ENCODE measurements at places on chromosomes 4 and X.

DNA sequence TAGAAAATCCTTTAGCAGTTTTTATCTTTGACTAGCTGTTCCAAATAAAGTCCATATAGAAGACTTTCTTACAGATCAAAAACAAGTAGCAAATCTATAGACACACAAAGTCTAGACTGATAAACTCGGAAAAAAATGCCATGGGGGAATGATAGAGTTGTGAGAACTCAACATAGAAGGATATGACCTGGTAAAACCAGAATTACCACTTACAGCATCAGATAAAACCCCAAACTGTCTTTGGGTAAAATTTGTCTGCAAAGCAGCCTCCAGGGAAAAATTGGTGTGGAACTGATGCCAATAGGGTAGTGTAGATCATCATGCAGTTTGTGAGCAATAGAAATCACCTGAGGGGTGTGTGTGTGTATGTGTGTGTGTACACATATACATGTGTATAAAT, 579.1 kb downstream of the SPOCK3 start:
- DNase-seq, result no peak

DNA sequence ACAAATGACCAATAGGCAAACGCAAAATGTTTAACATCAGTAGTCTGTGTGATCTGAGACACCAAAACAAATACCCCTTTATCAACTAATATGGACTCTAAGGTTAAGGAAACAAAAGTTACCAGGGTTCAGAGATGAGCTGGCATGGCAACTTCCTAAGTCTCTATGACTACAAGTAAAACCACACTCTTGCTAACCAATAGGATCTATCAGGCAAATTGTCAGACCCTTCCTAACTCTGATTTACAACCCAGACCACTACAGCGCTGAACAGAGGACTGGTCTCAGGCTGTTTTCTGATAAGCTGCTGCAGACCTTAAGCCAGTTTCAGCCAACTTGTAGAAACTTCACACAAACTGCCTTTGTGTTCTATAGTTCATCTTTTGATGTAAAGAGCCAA, 608.0 kb downstream of the TLL1 start:
- no peak for DNase-seq

DNA sequence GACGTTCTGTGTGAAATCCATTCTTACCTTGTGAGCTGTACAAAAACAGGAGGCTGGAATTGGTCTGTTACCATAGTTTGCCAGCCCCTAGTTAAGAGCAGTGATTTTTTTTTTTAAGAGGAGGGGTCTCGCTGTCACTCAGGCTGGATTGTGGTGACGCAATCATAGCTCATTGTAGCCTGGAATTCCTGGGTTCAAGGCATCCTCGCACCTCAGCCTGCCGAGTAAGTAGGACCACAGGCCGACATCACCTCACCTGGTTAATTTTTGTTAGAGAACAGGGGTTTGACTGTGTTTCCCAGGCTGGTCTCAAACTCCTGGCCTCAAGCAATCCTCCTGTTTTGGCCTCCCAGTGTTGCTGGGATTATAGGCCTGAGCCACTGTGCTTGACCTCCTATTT, 7.5 kb downstream of the USP9X start:
- no peak for DNase-seq

DNA sequence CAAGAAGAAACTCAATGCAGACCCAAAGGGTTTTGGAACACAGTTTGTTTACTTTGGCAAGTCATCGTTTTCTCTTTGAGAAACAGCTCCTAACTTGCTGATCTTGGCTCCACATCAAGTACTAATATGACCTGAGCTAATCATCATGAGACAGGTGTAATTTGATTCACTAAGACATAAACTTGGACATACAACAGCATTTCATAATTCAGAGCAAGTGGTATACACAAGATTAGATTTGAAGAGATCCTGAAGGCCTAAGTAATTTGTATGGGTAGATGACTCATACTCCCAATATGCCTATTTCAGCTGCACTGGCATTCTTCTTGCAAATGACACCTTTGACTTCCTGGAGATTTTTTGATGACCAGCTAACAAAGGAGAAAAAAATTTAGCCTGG, 1521.7 kb downstream of the RPA4 start:
- no peak for DNase-seq

- DNase-seq, result no peak
Measured at GRCh38 chrX:107102980-107103379, 15.6 kb downstream of the RBM41 start.

GRCh38 chr4:98193459-98194105, 50.3 kb upstream of the STPG2 start:
- no peak for DNase-seq

GRCh38 chrX:43865791-43866190, 16.5 kb downstream of the MAOB start:
- no peak for DNase-seq

DNA sequence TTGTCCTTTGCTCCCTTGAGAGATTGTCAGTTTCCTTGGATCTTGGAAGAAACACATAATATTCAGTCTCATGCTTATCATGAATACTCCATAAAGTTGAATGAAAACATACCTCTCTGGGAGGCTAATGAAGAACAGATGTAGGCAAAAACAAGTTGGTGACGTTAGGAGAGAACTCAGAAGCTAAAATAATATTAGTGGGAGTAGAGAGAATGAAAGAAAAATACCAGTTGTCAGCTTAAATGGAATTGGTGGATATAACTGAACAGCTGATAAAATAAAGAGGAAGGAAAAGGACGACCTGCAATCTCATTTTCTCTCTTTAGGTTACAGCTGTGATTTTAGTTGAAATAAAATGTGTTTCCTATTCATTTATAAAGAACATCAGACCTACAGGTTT, 124.8 kb downstream of the SNCA start:
- DNase-seq, result no peak

DNA sequence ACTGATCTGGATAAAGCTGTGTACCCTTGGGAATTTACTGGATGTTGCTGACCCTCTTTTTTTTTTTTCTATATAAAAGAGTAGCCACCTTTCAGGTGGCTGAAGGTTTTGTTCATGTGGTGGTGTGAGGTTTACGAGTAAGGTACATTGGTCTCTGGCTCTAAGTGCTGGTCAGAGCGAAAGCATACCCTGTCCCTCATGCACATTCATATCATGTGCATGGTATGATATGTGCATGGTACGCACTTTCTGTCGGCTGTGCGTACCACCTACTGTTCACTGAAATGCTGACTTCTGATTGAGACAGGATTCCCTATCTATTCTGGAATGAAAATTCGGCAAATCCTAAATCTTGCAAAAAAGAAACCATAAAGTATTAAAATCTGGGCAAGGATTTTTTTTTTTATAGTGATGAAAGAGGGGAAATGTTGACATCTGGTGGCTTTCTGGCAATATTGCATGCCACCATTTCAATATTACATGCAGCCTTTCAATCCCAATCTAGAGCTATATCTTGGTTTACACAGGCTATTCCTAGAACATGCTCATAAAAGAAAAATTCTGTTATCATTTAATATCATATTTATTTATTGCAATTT, 32.8 kb downstream of the FAM149A start:
- DNase-seq, result no peak

- DNase-seq, result no peak
Measured at GRCh38 chr4:11543706-11544105, 115.0 kb upstream of the HS3ST1 start.

- DNase-seq, result no peak
Measured at GRCh38 chr4:93827272-93827947, 1.1 kb upstream of the ATOH1 start.

DNA sequence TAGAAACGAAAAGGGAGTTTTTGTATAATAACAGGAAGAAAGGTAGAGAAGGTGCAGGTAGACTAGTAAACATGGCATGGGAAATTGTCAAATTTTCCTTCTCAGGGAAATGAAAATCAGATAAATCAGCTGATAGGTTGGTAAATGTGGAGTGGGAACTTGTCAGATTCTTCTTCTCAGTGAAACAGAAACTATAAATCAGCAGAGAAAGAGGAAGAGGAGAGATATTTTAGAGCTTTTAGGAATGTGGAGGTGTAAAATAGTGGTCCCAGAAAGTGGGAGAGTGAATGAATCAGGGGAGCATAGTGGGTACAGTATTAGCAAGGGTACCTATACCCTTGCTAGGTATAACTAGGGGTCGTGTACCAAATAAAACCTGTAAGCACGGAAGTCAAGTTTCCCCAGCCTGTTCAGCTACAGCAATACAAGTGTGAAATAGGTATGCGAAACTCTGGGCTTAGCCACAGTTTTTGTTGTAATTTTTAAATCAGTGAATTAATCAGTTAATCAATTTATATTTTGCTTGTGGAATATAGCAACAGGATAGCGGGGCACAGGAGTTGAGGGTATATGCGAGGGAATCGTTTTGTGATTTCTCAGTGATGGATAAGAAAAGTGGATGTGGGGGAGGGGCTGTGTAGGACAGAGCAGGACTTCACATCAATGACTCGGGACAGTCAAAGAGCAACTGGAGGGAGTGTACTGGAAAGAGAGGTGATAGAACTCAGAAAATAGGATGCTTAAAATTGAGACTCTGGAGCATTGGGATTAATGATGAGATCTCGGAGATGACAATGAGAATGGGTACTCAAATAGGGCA, 561.5 kb downstream of the INPP4B start:
- DNase-seq, result no peak

DNA sequence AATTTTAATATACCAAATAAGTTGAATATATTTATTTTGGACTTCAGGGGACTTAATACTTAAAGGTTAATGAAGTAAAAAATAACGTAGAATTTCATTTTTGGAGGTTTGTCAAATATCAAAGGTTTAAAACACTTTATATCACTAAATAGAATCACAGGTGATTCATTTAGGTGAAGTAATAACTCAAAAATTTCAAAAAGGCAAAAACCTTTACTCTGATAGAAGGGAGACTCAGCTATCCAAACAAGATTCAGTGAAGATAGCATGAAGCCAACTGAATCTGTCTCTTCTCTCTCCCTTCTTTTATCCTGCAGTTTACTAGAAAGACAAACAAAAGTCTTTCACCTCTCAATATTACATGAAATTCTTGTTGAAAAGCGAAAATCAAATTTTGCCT, 110.2 kb upstream of the CYSLTR1 start:
- DNase-seq, result no peak

DNA sequence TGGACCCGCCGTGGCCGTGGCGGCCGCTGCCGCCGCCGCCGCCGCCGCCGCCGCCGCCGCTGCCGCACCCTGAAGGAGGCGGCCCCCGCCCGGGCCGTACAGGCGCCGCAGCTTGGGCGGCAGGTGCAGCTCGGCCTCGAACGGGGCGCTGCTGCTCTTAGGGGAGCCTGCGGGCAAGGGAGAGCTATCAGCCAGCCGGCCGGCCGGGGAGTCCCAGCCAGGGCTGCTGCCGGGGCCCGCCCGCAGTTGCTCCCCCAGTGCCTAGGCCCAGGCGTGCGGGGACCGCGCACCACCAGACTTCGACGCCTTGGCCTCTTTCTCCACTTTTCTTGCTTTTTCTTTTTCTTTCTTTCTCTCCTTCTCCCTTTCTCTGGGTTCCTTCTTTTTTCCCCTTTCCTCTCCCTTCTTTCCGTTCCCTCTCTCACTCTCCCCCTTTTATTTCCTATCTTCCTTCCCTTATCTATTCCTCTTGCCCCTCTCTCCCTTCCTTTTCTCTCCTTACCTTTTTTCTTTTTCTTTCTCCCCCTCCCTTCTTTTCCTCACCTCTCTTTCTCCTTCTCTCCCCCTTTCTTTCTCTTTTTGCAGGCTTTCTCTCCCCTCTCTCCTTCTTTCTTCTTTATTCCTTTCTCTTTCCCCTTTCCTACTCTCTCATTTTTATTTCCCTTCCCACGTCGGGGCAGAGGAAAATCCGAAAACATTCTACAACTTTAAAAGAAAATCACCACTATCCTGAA, 2.0 kb downstream of the ARX start:
- peak; percentile 10 for DNase-seq

DNA sequence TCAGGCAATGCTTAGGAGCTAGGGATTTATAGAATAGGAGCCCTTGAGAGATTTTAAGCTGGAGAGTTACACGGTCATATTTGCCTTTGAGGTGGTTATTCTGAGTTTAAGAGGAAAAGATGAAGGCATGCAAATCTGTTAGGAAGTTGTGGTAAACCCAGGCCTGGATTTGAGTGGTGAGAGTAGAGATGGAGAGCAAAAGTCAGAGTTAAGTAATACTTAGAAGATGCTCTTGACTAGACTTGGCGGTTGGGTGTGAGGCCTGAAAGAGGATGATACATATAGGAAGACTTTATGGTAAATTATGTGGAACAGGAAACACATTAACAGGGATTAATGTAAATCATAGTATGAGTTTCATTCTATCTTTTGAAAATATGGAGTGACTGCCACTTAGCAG, 136.0 kb upstream of the ARX start:
- no peak for DNase-seq

- DNase-seq, result peak; percentile 4
Measured at GRCh38 chr4:6087669-6088341, 69.6 kb upstream of the C4orf50 start.

DNA sequence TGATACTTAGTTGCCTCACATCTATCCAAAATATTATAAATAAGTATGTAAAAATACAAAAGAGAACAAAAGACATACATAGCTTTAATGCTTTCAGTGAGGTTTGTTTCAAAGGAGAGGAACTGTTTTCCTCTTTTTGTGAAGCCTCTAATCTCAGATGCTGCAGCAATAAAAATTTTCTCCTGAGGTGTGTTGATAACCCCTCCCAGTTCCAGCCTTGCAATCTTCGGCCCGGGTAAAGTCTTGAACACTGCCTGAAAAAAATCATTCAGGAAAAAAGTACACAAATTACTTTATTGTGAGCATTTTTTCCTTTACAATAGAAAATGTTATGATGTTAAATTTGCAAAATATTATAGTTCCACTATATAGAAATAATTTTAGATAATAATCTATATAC, 8.8 kb downstream of the BBS7 start:
- DNase-seq, result no peak

GRCh38 chr4:144740316-144740715, 94.4 kb downstream of the HHIP start:
- DNase-seq, result no peak

GRCh38 chr4:104128031-104128849, 366.5 kb downstream of the CXXC4 start:
- DNase-seq, result no peak

GRCh38 chrX:17242470-17242869, 132.5 kb upstream of the NHS start:
- peak; percentile 39 for DNase-seq

GRCh38 chr4:11597506-11597905, 168.8 kb upstream of the HS3ST1 start:
- peak; percentile 74 for DNase-seq

- DNase-seq, result no peak
Measured at GRCh38 chrX:151984902-151985301, 10.4 kb upstream of the GABRE start.

DNA sequence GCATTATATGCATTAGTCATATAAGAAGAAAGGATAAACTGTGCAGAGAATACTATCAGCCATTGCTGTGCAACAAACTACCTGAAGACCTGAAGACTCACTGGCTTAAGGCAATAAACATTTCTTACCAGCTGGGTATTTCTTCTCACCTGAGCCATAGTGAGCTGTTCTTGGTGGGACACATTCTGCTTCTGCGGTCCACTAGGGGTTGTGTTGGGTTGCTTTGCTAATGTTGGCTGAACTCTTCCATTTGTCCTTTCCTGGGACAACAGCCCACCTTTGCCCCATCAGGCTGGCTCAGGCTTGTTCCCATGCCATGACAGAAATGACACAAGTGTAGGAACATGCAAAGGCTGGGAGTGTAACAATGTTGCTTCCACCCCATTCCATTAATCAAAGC, 388.6 kb downstream of the PCDH7 start:
- no peak for DNase-seq

Data from NCI-H1930 (cell line).